ENCODE measurements at places on chromosomes 12 and 14. TPM values are rescaled to one million over a fixed set of nuclear protein-coding genes. Genes with fewer than 3 reads are reported as not detected.
A peak's percentile ranks its signal among the peaks of the same experiment; 100 is the strongest.

DNA sequence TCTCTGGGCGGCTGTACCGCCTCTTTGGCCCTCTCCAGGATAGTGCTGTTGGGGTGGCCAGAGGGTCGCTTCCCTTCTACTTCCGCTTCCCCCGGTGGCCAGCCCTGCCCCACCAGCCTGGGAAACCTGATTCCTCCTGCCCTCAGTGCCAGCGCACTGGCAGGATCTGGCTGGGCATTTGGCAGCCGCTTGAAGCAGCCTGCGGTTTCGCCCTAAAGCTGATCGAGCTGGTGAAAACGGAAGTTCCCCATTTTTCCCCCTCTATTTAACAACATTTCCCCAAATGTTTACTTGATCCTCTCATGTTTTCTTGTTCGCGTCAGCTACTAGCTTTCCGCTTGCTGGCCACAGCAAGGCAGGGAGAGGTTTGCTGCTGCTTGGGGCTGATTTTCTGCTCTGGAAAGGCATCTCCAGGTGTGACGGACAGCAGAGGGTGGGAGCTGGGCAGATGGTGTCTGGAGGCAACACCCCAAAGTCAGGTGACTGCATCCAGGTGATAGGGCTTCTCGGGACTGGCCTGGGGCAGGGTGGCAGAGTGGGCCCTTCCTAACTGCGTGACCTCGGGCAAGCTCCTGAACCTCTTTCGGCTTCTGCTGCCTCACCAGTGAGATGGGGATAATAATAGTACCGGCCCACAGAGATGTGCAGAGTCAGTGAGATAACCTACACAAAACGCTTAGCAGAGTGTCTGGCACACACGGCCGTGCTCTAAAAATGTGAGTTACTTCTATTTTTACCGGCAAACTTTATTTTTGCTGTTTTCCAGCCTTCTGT lies 53.1 kb downstream of the TSPAN9 start:
- no peak for DNase-seq

GRCh38 chr14:66383257-66383656 lies 102.9 kb upstream of the CCDC196 start:
- no peak for DNase-seq

DNA sequence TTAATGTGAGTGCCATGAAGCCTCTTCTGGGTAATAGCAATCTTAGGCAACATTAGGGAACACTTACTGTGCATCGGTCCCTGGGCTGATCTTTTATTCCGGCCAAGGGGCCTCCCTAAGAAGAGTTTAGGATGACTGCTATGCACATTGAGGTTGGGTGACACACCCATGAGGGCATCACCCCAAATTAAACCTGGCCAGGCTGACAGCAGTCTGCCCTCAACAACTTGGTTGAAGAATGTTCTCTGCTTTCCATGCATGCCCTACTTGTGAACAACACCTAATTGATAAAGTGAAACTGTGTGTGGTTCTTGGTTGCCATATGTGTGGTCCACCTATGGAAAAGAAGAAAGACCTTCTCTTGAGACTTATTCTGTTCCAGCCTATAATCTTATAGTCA lies 1098.0 kb downstream of the BCL11B start:
- DNase-seq = no peak

AMDHD1 gene
- not detected for total RNA-seq

- DNase-seq = no peak
These were observed 28.2 kb downstream of the PALS1 start for GRCh38 chr14:67269298-67270060.

- DNase-seq = no peak
These were observed 21.9 kb upstream of the EEA1 start for GRCh38 chr12:92951006-92951405.

DNA sequence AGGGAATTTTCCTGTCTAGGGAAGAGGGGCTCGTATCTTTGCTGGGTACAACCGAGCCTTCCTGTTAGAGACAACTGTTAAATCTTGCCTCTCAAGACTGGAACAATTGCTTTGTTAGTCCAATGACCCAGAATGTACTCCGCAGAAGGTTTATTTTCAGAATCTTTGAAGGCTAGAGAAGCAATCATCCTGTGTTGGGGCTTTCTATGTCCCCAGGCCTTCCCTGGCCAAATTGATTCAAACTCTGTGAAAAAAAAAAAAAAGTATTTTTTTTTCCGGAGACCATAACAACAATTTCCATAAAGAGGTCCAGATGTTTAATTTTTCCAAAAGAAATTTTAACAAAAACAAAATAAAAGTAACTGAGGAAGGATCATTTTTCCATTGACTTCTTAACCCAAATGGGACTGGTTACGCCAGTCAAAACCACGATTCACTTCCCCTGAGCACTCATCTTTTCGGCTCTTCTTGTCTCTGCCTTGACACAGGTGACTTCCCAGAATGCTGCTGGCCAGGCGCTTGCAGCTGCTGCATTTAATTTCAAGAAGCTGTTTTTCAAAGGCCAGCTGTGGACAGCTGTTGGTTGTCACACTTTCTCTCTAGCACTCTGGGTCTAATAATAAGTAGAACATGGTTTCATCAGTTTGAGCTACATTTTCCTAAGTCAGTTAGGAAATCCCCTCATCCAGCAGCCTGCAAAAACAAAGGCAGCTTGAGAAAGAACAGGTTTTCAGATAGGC lies 81.6 kb upstream of the MANSC4 start:
- peak; percentile 57 for DNase-seq

- DNase-seq = no peak
These were observed 96.8 kb upstream of the TMEM132C start for GRCh38 chr12:128170181-128170580.

DNA sequence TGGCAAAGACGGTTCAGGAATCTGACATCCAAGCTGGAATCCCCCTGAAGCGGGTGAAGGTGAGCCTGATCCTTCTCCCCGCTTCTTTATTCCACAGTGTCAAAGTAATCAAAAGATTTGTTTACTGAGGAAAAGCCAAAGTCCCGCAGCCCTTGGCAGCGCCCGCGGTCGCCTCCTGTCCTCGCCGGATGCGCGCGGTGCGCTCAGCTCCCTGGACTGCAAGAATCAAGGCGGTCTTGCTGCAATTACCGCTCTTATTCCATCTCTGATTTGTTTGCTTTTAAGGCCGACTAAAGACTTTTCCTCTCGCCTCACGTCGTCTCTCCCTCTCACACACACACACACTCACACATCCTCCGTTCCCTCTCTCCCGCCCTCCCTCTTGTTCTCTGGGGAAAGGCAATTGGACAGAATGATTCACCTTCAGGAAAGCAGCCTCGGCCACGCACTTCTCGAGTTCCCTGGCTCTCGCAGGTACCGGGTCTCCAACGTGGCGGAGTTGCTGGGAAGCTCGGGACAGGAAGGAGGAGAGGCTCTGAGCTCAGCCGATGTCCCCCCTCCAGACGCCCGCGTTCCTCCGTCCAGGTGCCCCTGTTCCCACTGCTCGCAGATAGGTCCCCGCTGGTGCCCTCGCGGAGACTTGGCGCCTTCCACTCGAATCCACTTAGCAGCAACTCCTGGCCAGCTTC lies 68.6 kb upstream of the USP15 start:
- DNase-seq = no peak

GRCh38 chr14:73269729-73270531 lies 32.6 kb downstream of the PAPLN start:
- DNase-seq = peak; percentile 58

ALDH1L2 gene
- 4.8 TPM for total RNA-seq

- peak; percentile 28 for DNase-seq
These were observed 49.8 kb upstream of the USP15 start for GRCh38 chr12:62210422-62210821.

DNA sequence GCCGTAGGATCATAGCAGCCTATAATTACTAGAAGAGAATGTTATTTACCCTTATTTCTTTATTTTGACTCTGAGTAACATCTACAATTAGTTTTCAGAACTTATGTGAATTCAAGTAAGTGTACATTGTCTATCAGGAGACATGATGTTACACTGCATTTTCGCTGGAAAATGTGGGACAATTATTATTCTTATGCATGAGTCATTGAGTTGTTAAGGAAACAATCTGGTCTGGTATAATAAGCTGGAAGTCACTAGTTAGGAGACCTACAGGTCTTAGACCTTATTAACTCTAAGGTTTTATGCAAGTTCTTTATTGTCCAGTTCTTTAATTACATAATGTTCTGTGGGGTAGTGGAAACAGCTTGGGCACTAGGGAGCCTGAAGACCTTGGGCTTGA lies 5.8 kb downstream of the KTN1 start:
- DNase-seq = no peak

- DNase-seq = no peak
These were observed 486.2 kb downstream of the NELL2 start for GRCh38 chr12:44389896-44390295.
